ENCODE measurements at places on chromosomes 12 and 14.

- DNase-seq = no peak
These were observed 17.0 kb downstream of the EAPP start for GRCh38 chr14:34522496-34522895.

DNA sequence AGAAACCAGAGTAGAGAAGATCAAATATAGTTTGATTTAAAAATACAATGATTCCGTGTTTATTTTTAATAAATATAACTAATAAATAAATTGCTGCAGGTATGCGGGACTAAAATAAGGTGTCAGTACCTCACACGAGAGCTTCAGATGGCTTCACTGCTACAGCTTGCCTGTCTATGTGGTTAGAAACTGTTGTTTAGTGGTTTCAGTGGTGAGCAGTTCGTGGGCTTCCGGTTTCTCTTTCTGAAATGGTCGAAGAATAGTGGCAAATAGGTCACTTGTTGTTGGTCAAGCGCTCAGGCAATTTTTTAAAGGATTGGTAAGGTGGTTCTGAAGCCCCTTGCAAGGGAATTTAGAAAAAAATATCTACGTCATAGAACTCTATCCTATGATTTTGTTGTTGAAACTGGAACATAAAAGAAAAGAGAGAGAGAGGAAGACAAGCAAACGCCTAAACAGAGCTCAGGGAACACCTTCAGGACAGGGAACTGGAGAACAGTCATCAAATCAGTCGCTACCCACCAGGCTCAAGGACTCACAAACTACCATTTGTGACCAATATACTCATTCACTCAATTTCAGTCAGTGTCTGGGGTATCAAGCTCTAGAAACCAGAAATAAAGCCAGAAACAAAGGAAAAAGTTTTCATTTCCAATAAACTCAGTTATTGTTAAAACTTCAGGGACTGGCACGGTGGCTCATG is 31.3 kb downstream of the GABARAPL1 start:
- DNase-seq = no peak

DNA sequence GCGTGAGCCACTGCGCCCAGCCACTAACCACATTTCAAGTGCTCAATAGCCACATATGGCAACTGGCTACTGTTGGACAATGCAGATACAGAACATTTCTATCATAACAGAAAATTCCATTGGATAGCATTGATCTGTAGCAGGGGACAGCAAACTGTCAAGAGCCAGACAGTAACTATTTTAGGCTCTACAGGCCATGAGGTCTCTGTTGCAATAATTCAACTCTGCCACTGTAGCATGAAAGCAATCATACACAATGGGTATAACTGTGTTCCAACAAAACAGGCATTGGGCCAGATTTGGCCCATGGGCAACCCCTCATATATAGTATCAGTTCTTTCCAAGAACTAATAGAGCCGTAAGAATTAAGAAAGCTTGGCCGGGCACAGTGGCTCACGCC is 8.0 kb downstream of the CSRNP2 start:
- no peak for DNase-seq

- no peak for DNase-seq
These were observed 22.8 kb downstream of the CRACR2A start for GRCh38 chr12:3730111-3730510.

GRCh38 chr12:45615268-45615667 is 114.2 kb upstream of the ARID2 start:
- no peak for DNase-seq

DNA sequence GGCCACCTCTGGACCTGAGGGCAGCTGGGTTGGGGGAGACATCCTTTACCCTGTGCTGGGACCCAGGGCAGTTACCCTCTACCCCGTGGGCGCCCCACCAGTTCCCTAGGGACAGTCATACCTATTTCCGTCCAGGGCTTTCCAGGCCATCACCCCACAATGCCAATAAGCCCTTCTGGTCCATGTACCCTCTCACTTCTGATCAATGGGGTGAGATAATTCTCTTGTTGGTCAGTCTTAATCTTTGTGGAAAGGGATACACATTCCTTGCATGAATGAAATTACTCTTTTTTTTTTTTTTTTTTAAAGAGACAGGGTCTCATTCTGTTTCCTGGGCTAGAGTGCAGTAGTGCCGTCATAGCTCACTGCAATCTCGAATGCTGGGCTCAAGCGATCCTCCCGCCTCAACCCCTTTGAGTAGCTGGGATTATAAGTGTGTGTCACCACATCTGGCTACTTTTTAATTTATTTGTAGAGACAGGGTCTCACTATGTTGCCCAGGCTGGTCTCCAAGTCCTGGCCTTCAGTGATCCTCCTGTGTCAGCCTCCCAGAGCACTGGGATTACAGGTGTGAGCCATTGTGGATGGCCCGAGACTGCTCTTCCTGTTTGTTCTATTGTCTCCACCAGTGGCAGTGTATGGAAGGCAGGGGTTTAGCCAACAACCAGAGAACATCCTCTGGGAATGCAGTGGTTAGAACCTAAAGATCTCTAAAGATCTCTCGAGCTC is 46.3 kb upstream of the STON2 start:
- no peak for DNase-seq

DNA sequence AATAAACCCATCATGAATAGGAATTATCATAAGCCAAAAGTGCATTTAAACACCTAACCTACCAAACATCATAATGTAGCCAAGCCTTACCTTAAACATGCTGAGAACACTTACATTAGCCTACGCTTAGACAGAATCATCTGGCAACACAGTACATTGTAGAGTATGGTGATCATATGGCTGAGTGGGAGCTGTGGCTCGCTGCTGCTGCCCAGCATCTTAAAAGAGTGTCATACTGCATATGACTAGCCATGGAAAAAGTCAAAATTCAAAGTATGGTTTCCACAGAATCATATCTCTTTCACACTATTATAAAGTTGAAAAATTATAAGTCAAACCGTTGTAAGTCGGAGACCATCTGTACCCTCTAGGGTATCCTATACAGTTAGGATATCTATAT is 32.0 kb upstream of the PRPF39 start:
- no peak for DNase-seq

GRCh38 chr12:93079271-93079670 is 150.2 kb upstream of the EEA1 start:
- DNase-seq = no peak

- DNase-seq = no peak
These were observed 35.9 kb downstream of the BBS10 start for GRCh38 chr12:76312315-76312714.

DNA sequence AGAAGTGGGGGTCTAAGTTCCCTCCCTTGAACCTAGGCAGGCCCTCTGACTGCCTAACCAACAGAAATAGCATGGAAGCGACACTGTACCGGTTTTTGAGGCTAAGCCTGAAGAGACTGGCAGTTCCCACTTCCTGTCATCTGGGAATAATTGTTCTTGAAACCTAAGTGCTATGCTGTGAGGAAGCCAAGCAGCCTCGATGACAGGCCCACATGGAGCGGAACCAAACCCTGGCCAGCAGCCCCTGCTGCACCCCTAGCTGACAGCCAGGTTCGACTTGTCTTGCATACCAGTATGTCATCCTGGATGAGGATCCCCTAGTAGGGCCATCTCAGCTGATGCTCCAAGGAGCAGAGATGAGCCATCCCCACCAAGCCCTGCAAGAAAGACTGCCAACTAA is 6.4 kb upstream of the GPR68 start:
- DNase-seq = no peak

DNA sequence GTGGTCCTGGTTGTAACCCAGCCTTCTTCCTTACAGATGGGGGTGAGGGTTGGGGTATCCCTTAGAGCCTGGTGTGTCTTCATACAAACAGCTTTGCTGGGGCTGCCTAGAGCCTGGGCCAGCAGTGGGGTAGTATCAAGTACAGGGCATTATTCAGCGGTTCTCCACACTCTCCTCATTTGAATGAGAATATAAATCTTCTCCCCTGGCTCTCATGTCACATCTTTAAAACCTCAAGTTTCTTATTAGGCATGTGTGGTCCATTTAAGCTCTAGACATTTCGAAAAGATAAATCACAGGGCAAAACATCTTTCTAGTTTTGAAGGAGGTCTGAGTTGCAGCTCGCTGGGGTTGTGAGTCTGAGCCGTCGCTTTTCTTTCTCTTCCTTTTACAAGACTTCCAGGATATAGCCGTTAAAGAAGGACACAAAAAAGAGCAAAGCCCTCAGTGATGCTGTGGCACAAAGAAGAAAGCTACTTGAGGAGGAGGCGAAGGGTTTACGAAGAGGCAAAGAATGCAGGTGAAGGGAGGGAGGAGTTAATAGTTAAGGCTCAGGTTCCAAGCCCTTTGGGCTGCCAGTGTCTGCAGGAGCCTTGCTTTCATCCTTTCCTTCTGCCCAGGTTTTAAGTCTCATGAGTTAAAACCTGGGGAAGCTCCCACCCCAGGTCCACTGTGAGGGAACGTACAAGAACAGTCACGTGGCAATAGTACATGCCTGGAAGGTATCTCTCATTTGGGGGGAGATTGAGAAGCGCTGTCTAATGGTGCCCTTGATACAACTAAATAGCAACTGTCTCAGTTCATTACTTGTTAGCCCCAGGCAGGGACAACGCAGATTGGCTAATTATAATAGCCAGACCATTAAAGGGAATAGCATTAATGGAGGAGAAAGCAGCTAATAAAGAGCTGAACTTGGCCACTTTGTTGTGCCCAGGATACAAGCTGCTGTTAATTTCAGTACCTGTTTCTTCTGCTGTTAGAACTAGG is 94.2 kb downstream of the ETV6 start:
- no peak for DNase-seq

DNA sequence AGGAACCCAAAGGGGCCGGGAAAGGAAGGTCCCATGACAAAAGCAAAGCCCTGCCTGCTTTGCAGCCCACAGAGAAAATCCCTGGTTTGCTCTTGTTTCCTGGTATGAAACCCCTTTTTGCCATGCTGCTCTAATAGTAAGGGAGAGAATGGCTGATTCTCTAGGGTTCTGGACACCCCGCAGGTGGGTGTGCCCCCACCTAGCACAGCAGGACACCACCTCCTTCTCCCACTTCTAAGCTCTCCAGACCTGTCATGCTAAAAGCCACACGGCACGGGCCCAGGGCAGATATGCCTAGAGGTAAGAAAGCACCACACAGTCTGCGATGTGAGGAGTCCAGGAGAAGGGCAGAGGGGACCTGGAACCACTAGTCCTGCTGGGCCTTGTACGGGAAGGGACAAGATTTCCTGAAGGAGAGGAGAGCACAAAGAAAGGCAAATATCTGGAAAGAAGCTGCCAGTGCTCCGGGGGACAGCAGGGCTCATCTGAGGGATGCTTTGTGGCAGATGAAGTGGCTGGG is 113.3 kb downstream of the BCL11B start:
- no peak for DNase-seq

DNA sequence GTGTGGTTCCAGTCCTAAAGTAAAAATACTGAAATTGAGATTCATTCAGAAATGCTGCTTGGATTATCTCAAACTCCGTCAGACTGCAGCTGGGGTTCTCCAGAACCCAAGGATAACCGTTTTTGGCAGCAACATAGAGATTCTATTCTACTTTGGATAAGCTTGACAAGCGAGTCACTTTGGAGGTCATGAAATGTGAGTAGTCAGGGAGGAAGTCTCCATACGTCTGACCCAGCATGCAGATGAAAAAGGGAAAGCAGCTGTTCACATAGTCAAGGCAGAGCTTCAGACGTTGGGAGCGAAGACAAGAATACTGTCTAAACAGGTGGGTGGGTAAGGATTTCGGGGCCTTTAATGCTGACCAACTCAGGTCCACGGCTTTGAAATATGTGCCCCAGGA is 14.9 kb upstream of the HSP90B1 start:
- no peak for DNase-seq

DNA sequence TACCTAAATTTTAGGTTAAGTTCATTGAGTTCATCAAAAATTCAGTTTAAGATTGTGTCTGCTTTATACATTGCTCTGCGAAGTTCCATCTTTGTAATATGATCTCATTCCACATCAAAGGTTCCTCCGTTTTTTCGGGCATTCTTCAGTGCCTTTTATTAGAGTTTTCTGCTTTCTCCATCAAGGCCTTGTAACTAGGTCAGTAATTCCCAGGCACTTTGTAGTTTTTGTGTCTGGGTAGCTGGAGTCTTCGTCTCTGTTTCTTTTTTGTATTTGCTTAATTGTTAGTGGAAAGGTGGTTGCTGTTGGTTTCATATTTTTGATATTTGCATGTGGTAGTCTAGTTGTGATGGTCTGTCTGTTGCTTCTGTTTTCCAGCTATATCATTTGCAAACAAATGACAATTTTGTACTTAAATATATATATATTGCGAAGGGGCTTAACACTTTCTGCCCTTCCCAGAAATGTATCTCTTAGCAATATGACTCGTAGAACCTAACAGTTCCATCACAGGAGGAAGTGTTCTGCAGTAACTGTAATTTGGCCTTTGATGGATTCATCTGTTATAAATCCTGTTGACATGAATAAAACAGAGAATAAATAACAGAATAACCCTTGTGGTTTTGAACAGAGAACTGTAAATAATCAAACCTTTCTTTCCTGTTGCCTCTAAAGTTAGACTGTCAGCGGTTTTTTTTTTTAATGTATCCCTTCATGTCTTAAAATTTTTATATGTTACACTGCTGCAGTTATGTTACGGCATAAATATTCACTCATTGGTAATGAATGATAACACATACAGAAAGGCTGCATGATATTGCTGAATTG is 88.4 kb upstream of the DYNC1H1 start:
- no peak for DNase-seq

DNA sequence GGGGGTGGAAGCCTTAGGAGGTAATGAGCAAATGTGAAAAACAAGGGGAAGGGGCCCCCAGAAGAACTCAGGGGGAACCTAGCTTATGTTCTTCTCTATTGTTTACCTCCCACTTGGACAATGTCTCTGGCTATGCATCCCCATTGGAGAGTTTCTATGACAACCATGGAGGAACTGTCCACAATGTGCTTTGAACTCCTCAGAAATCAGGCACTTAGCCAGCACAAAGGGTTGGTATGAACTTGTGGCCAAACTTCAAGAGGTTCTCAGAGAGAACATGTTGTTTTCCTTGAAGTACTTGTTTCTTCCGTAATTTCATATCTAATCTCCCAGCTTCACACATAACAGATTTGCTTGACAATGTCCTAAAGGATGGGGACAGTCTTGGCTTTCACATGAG is 202.8 kb upstream of the PELI2 start:
- DNase-seq = no peak

- DNase-seq = no peak
These were observed 4.4 kb downstream of the TXNRD1 start for GRCh38 chr12:104219908-104220404.

DNA sequence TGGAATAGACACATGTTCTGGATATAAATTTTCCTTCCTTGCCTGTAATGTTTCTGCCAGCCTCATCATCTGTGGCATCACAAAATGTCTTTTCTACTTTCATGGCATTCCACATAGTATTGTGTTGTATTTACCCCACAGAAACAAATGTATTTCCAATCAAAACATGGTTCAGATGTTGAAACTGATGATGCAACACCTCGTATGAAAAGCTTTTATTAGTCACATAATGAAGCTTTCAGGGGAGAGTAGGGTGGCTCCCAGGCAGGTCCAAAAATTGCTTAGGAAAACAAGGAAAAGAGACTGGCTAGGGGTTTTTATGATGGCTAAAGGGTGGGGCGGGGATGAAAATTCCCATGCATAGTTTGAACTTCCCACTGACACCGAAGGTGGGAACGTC is 29.1 kb upstream of the ZNF641 start:
- no peak for DNase-seq

GRCh38 chr12:9156119-9156518 is 40.4 kb upstream of the A2M start:
- no peak for DNase-seq
